ENCODE measurements at places on chromosomes 4 and X.

DNA sequence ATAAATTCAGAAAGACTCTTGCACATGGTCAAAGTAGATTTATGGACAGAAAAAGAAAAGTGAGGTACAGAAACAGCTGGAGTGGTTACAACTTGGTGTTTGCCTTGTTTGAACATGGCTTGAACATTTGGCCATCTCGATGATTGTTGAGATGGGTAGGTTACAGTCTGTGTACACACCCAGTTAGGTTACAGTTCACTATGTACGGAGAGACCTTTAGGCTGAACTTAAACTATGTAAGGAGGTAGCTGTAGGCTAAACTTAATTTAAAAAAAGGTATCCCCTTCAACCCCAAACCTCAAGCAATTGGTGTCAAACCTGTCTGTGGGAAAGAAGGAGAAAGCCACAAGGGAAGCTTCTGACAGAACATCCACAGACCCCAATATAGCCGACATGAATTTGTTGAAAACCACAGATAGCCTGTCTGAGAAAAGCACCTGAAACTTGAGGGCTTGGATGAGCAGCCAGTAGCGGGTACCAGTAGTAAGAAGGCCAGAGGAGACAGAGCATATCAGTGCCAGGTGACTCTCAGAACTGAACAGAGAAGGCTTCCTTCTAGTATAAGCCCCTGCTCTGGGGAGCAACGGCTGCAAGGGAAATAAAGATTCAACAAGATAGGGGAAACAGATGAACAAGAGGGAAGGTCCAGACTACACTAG, 247.9 kb upstream of the GALNTL6 start:
- DNase-seq, result no peak

GRCh38 chr4:65954416-65954815, 284.1 kb upstream of the EPHA5 start:
- no peak for DNase-seq

DNA sequence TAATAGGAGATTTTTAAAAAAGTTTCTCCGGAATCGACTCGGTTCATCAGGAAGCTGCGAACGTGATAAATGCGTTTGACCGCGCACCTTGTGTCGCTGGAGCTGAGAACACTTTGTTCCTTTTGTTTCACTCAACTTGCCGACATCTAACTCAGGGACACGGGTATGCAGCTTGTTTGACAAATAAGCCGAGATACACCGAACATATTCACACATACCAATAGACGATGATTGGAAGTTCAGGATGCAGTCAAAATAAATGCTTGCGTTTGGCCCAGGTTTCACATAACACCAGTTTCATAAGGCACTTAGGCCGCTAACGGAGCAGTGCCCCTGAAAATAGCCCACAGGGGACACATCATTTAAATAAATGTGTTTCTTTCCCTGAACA, 932 bp upstream of the SHISA3 start:
- no peak for DNase-seq

GRCh38 chrX:55342533-55343501, 78.1 kb upstream of the PAGE3 start:
- DNase-seq, result no peak

GRCh38 chr4:105283501-105283900, 136.8 kb downstream of the TET2 start:
- no peak for DNase-seq

DNA sequence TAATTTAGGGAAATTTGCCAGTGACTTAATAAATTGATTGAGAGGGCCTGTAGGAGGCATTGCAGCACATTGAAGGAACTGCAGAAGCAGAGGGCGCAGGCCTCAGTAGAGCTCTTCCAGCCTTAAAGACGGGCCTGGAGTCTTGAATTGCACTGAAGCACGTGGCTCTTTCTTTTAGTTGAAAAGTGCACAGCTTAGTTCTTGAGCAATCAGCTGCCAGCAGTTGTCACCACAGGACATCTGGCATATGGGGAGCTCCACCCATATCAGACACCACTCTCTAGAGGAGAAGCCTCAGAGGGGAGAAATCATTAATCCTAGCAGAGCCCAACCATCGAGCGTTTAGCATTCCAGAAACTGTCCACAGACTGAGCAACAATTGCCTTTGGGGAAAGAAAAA, 16.0 kb upstream of the FGF16 start:
- no peak for DNase-seq

GRCh38 chr4:57100979-57101651, 9.1 kb downstream of the IGFBP7 start:
- DNase-seq, result no peak

GRCh38 chr4:34766935-34767334, 1477.4 kb downstream of the ARAP2 start:
- no peak for DNase-seq

DNA sequence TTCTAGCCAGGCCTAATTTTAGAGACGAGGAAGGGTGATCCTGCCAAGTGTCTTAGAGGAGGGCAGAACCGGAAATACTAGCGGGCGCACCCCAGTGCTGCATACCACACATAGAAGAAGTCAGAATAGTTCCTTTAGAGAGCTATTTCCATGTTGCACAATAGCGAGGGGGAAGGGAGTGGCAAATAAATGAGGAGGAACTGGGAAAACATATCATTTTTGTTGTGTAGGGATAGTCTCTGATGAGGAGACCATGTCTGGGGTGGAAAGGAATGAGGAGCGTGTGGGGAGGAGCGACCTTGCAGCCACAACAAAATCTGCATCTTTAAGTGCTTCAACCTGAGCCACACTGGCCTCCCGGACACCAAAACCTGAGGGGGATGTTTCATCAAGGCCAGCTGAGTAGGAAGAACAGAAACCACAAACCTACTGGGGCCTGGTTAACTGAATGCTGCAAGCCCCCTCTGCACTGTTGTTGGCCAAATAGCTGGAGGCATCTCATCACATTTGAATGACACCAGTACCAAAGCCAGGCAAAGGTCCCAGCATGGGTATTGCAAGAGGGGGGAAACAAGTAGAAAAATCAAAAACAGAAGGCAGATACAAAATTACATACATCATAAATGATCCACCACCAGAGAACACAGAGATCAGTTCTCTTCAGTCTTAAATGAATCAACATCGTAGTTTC, 26.7 kb upstream of the C1QTNF7 start:
- no peak for DNase-seq

DNA sequence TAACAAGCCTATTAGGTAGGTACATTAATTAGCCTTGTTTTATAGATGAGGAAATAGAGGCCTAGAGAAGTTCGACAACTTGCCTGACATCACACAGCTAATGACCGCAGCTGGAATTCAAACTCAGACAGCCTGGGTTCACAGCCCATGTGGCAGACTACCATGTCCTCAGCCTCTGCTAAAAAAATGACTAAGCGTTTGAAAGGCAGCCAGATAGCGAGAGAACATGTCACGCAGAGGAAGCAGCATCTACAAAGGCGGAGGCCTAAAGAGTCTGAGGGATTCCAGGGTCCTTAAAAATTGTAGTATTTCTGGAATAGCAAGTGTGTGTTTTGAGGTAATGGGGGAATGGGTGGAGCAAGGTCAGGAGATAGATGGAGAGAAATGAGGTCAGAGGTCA, 33.2 kb upstream of the BMP15 start:
- DNase-seq, result no peak

DNA sequence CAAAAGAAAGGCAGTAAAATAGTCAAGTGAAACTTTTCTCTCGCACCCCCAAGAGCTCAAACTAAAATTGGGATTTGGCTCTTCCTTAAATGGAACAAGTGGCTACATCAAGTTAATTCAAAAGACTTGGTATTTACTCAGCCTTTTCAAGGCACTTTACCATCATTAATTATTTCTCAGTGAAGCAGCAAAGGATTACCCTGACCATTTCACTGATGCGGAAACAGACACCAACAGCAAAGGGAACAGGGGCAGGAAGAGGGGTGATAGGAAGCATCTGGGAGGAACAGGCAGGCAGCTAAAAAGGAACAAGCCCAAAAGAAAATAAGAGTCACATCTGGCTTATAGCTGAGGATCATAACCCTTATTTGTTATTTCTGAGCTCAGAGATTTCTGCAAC, 2.7 kb downstream of the SCML2 start:
- no peak for DNase-seq

DNA sequence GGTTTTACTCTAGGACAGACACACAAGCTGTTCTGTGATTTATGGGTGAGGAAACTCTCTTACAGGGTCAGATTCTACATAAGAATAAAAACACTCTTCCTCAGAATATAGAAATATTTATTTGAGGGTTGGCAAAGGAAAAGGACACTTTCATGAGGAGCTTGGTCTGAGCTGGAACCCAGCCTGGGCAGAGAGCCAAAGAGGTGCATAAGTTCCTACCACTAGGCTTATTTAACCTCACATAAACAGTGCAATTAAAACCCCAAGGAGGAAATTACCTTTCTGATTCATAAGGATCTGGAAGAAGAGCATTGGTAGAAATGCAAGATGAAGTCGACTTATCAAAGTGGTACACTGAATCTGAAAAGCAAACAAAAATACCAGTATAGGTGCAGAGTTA, 32.9 kb downstream of the SETD7 start:
- no peak for DNase-seq

DNA sequence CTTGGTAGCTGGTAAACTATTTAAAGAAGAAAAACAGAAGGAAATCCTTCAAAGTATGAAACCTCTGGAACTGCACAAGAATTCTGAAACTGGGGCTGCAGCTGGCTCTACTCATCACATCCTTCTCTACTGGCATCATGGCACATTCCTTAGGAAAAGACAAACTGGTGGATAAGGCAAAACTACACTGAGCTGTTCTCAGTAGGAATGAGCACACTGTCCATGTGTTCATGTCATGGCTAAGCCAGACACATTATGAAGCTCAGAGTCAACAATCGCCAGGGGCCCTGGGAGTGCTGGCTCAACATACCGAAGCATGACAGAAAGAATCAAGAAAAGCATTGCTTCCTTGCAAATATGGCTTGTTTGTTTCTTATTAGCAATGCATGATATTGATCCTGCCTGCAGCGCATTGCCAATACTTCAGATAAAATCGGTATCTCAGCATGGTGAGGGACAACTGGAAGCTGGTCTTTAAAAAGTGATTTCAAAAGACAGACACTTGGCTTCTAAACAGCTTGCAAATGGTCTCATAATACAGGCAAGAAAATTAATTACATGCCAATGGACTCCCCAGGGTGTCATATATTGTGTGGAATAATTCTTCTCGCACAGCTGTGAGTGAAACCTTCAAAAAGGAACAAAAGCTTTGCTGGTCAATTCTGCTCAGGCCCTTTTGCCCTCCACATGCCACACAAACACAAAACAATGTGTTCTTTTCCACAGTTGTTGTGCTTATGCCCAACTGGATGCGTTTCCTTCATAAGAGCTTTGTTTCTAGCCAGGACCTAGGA, 300.2 kb upstream of the VCX start:
- no peak for DNase-seq

DNA sequence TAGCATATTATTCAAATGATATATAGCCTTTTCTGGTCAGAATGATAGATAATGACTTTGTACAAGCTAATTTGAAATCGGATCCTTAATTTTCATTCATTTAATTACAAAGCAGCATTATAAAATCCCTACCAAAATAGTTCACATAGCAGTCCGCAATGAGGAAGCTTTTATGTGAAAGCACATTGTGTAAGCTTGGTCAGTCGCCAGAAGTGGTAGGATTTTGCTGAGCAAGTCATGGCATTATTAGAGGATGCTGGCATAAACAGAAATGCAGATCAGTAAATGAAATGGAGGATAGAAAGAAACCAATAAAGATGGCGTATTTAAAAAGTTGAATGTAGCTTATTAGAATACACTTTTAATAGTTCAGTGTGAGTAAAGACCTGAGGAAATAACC, 93.2 kb upstream of the DIAPH2 start:
- no peak for DNase-seq

- no peak for DNase-seq
Measured at GRCh38 chrX:56066016-56066415, 166.1 kb upstream of the KLF8 start.

- no peak for DNase-seq
Measured at GRCh38 chrX:47217121-47217851, 1.2 kb upstream of the CDK16 start.

DNA sequence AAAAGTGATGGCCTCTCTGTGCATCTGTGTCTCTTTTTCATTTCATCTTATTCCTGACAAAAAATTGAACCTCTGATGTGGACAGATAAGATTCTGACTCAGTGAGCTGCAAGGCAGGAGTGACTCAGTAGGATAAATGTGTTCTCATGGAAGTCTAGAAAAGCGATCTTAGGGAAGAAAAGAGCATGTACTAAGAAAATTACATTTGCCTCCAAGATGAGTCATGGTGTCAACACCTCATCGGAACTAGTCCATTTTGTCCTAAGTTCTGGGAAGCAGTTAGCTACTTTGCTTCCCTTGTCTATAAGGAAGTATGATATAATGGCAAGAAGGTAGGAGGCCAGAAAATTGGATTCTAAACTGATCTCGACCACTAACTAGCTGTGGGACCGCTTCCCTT, 83.5 kb upstream of the AFF2 start:
- DNase-seq, result no peak

GRCh38 chrX:54495814-54496516, at the start of gene FGD1:
Gene FGD1 (minus strand): TSS chrX:54496234. CDS start chrX:54495432, 802 bp downstream.
- DNase-seq, result no peak

DNA sequence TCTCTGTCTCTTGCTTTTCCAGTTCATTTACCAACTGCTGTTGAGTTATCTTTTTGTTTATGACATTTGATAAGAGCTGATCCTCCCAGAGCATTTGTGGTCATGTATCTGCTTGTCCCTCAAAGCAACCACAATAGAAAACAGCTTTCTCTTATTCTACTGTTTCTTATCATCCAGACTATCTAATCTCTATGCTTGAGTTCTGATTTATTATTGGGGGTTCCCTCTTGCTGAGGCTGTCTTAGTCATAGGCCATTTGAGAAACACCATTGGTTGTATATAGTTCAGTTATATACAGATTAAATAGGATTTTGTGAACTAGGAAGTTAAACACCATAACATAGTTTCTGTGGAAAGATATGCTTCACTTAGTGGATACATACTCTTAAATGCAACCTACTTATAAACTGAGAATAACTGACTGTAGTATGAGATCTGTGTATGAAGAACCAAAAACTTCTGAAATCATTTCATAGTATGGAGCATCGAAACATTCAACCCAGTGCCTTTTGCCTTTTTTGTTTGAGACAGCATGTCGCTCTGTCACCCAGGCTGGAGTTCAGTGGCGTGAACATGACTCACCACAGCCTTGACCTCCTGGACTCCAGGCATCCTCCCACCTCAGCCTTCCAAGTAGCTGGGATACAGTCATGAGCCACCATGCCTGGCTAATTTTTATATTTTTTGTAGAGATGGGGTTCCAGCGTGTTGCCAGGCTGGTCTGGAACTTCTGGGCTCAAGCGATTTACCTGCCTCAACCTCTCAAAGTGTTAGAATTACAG, 75.8 kb downstream of the STIM2 start:
- no peak for DNase-seq

DNA sequence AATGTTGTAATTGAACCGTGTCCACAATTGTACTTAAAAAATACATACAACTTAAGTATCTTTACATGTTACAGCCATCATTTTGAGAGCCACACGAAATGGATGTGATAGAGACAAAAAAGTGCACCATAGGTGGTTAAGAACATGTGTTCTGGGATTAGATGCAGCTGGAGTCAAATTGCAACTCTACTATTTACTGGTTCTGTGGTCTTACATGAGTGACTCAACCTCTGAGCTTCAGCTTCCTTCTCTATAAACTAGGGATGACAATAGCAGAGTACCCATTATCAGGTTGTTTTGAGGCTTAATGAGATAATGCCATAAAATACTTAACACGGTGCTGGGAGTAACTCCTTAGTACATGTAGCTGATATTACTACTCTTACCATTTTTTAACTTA, 130.4 kb downstream of the IDS start:
- no peak for DNase-seq

Measured in stimulated activated CD8-positive, alpha-beta memory T cell treated with anti-CD3 and anti-CD28 coated beads, Interleukin-4, amount 100 ng/mL, for 1 hour (primary cell).